ENCODE measurements at places on chromosomes 7 and 10.

DNA sequence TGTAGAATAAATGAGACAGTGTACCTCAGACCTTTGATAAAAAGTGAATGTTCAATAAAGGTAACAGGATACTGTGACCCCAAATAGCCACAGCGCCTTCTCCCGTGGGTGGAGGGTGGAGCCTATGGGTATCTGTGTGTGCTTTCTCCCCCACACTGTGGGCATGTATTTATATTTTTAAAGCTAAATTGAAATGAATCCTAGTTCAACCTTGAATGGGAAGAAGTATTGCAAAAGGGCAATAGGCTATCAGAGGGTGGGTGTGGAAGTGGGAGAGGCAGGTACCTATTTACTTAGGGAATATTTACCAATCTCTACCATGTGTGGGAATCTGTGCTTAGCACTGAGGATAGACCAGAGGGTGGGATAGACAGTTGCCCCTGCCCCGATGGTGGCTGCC lies 68.9 kb downstream of the PFKFB3 start:
- no peak for DNase-seq

DNA sequence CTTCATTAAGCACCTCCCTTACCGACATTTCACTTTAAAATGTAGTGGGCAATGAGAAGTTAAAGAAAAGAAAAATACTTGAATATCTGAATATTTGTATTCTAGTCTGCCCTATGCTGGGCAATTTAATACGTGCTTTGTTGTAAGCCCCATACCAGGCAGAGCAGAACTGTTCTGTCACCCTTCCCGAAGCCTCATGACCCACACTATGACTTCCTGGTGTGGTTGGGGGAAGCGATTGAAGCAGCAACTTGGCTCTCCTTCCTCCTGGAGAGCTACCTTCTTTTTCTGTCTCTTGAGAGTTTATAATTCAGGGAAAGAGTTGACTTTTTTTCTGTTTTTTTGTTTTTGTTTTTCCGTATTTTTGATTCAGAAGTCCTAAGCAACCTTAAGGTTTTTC lies 243.7 kb downstream of the INHBA start:
- DNase-seq, result no peak

DNA sequence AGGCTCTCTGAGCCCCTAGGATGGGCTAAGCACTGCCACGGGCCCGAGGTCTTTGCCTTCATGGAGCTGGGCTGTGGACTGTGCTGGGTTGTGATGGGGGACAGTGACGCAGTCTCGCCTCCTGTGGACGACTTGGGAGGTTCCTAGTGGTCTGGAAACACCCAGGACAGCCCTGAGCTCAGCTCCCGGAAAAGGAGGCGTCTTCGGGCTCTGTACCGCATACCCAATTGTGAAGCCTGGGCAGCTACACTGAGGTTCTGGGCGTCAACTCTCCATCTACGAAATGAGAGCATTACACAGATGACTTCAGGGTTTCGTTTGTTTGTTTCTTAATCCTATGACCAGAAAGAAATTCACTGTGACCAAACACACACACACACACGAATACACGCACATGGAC lies 79.6 kb upstream of the KAT6B start:
- no peak for DNase-seq

- no peak for DNase-seq
Observed at GRCh38 chr7:140568021-140568813, 72.4 kb downstream of the DENND2A start.

- DNase-seq, result peak; percentile 65
Observed at GRCh38 chr10:80460399-80461207, 6.5 kb downstream of the TSPAN14 start.

DNA sequence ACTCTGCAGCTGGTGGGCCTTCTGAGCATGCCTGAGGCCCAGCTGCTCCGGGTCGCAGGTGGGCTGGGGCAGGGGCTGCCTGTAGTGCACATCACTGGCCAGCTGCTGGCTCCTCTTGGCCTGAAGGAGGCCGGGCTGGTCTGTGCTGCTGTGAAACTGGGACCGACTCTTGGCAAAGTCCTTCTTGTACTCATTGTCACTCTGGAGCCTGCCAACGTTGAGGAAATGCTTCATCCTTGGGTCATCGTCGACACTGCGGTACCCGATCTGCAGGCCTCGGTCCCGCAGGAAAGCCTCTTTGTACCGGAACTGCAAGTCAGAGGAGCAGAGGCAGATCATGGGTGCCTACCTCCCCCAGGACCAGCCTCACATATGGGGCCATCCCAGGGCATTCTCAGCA lies 37.7 kb downstream of the HABP2 start:
- DNase-seq, result no peak

GRCh38 chr7:43395351-43395750 lies 187.6 kb upstream of the STK17A start:
- no peak for DNase-seq

DNA sequence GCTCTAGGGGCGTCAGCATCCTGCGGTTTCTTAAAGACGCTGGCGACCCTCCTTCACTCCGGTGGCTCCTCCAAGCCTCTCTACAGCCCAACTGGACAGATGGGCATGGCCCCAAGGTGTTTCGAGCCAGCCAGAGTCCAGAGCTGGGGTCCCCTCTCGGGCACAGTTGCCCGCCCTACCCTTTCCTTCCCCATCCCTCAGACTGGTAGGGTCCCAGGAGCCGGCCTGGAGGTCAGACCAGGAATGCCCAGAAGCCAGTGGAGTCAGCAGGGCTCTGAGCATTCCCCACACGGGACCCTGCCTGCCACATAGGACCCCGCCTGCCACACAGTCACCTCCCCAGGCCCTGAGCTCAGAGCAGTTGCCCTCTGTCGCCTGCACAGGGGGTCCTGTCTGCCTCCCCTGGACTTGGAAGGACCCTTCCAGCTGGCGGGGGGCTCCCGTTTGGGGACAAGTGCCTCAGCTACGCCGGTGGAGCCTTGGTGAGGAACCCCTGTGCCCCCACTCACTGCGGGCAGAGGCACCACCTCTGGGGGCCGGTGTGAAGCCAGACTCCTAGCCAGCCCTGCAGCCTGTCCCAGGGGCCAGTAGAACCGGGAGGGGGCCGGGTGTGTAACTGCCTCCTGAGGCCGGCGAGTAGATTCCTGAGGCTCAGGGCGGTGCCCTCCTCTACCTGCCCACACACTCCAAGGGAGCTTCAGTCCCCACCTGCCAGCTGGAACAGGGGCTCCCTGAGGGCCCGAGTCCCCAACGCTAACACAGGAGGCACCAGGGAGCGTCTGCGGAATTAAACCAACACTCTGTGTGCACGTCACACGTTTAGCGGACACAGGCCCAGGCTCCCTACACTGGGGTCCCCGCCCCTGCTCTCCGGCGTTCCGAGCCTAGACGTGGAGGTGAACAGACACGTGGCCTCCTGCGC lies 19.4 kb upstream of the PDGFA start:
- no peak for DNase-seq

GRCh38 chr7:133619491-133619890 lies 366.6 kb downstream of the EXOC4 start:
- DNase-seq, result no peak

- DNase-seq, result peak; percentile 46
Observed at GRCh38 chr7:80210400-80210799, 75.8 kb downstream of the GNAI1 start.

DNA sequence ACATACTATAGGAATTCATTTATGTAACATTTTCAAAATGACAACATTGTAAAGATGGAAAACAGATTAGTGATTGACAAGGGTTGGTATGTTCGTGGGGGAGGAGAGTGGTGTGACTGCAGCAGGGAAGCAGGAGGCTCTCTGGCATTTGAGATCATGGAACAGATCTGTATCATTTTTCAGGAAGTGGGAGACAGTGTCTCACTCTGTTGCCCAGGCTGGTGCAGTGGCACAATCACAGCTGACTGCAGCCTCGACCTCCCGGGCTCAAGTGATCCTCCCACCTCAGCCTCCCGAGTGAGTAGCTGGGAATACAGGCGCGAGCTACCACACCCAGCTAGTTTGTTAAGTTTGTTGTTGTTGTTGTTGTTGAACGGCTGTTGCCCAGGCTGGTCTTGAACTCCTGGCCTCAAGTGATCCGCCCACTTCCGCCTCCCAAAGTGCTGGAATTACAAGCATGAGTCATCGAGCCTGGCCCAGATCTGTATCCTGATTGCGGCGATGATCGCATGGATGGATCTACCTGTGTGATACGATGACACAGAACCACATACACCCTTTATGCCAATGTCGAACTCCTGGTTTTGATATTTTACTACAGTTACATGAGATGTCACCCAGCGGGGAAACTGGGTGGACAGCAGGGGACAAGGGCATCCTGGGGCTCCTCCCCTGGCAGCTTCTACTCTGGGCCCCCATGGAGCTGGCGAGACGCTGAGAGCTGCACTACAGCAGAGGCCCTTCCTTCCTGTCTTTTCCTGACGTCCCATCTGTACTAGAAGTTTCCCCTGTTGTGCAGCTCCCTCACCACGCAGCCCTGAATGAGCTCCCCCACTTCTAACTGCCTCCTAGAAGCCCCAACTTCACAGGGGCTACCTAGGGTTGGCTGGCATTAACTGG lies 12.3 kb upstream of the CYTH3 start:
- DNase-seq, result no peak

DNA sequence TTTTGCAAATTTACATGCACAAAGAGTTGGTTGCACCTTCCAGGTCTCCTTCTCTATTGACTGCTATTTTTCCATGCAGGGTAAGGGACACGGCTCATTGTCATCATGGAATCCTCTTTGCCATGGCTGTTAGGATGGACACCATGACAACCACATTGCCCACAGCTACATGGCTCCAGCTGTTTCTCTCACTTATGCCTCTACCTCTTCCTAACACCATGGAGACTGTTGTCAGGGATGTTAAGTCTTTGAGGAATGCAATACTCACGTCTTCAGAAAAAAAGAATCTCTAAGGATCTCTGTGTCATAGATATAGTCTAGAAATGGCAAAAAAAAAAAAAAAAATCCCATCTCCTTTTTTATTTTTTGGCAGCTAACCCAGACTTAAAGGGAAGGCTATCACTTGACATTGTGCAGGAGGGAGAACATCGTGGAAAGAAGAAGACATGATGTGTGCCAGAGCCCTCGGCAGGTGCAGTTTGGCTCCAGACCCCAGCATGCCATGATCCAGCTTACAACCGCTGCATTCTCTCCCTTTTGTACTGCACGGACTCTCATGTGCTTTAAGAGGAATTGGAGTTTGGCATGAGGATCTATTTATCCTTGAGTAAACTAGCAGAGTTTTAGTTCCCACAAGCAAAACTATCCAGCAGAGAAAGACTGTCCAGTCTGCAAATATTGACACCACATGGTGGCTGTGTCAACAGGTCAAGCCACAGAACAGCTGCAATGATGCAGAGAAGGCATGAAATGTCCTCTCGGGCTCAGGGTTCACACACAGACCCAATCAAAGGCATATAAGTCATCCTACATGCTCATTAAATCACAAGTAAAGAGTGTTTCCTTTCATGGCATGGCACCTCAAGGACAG lies 70.8 kb downstream of the FRMD4A start:
- DNase-seq, result peak; percentile 56

DNA sequence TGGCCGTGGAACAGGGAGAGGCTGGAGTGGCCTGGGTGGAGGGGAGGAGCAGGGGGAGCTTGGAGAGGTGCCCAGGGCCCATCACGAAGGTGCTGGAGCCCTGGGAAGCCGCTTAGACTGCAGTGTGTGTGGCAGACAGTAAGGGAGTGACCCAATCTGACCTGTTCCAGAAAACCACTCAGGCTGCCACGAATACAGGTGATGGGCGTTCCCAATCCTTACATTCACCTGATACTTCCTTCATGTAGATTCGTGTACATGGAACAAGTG lies 161.7 kb downstream of the SVIL start:
- no peak for DNase-seq

DNA sequence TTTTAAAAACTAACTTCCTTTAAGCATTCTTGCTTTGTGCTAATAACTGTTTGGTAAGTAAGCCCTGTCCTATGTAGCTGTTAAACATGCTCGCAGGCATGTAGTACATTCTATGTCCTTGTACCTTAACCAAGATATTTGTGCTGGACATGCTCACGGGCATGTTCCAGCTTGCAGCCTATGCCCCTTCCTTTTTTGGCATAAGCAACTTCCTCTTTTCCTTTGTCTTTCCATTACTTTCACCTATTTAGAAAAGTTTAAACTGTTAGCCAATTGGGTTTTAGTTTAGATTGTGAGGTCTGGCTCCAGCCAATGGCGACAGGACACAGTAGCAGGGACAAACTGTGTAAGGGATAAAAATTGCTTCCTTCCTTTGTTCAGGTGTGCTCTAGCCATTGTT lies 14.4 kb upstream of the APBB1IP start:
- DNase-seq, result no peak

DNA sequence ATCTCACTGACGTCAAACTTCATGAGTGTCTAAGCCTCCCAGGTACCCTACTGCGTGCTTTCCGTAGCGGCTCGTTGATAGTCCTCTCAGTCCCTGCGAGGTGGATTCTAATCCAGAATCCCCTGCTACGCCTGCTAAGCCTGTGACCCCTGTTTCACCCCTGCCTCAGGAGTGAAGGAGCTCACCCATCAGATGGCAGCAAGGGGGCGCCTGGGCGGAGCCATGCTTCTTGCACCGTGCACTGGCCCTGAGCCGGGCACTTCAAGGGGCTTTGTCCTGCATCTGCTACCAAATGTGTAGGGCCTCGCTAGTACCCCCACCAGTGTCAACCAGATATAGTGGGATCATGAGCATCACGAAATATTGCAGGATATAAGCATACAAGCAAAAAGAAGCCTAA lies 918 bp upstream of the STRA8 start:
- DNase-seq, result no peak

DNA sequence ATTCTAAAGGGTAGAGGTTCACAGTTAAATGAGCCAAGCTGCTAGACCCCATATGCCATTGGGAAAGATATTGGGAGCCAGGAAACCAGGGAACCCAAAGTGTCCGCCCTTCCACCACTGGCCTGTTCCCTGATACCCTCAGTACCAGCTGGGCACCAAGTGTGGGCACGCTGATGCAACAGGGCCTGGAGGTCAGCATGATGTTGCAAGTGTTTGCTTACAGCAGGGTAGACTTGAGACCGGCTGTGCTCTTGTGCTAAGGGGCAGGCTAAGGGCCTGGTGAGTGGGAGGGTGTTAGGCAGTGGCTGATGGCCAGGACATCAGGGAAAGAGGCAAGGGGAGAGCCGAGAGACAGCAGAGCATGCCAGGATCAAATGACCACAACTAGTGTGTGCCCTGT lies 21.0 kb upstream of the MYL7 start:
- DNase-seq, result no peak

GRCh38 chr7:6392712-6393666 lies 54.8 kb downstream of the DAGLB start:
- DNase-seq, result no peak

DNA sequence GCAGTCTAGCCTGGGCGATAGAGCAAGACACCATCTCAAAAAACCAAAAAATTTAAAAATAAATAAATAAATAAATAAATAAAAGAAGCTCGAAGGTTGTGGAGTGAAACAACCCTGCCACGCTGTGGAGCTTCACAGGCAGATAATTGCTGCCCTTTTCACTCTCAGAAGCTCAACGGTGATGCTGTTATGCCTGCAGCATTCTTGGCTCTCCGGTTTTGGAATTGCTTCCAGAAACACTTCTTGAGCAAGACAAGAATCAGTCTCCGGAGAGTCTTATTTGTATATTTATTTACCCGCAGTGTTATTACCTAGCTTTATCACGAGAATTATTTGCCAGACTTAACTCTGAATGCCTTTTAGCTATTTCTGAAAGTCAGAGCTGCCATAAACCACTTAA lies 40.5 kb upstream of the UBE2H start:
- no peak for DNase-seq

GRCh38 chr10:10831085-10831484 lies 186.6 kb upstream of the CELF2 start:
- DNase-seq, result no peak
